ENCODE measurements at places on chromosomes 13 and 19.

DNA sequence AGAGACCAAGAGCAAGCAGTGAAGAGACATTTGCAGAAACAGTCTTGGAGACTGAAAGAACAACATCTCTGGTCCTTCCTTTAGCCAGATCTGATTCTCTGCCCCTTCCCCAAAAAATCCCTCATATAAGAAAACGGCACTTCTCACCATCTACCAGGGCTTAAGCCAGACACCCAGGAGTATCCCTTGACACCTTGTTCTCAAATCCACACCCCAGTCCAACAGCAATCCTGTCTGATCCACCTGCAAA is 1.7 kb upstream of the PLEKHG2 start:
- DNase-seq, result no peak

GRCh38 chr19:14517840-14518505 is at the start of gene DNAJB1:
TSS of gene DNAJB1 (minus strand) at chr19:14518397. CDS start at chr19:14518349, 48 bp downstream.
- DNase-seq, result no peak

- DNase-seq, result no peak
Observed at GRCh38 chr19:8334458-8335342, 8.4 kb downstream of the KANK3 start.

DNA sequence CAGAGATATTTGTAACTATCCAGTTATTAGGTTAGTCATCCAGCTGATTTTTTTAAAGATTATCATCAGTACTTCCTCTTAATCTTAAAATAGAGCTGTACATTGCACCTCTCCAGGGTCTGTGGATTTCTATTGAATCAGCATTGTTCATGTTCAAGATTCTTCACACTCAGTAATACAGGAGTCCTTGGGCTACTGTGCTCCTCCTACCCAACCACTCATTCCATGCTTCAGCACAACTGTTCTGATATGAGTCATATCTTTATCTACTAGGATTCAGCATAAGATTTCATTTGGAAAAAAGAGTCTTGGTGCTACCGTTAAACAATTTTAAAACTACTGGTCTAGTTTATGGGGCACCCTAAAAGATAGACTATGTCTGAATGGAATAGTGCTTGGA is 357.8 kb downstream of the DCT start:
- DNase-seq, result no peak

GRCh38 chr13:70923863-70924752 is 815.9 kb upstream of the KLHL1 start:
- DNase-seq, result no peak

- no peak for DNase-seq
Observed at GRCh38 chr13:76944456-76944855, 3.9 kb upstream of the ACOD1 start.

DNA sequence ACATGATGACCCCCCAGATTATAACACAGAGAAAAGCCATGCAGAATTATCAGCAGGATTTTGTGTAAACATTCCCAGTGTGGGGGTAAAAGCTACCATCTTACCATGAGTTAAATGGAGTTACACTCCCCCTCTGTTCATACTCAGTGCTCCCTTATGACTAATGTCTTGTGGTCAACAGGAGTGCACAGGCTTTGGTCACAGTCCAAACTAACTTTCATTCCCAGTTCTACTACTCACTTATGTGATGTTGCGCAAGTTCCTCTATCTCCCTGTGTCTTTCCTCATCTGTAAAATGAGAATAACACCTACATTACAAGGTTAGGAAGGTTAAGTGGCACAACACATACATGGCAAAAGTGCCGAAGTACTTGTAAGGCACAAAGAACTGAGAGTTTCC is 277.9 kb downstream of the RBM26 start:
- DNase-seq, result no peak

Measured in NCI-H187 treated with DMSO at 0.1 percent for 48 hours (cell line).